ENCODE measurements at places on chromosomes 5 and 9. TPM values are rescaled to one million over a fixed set of nuclear protein-coding genes. Genes with fewer than 3 reads are reported as not detected.

GRCh38 chr9:100661668-100662067 is 83.8 kb downstream of the CAVIN4 start:
- no peaks in the 10 kb centered on the region for H3K27me3 ChIP-seq
- H3K36me3 ChIP-seq, result no peaks in the 10 kb centered on the region

DNA sequence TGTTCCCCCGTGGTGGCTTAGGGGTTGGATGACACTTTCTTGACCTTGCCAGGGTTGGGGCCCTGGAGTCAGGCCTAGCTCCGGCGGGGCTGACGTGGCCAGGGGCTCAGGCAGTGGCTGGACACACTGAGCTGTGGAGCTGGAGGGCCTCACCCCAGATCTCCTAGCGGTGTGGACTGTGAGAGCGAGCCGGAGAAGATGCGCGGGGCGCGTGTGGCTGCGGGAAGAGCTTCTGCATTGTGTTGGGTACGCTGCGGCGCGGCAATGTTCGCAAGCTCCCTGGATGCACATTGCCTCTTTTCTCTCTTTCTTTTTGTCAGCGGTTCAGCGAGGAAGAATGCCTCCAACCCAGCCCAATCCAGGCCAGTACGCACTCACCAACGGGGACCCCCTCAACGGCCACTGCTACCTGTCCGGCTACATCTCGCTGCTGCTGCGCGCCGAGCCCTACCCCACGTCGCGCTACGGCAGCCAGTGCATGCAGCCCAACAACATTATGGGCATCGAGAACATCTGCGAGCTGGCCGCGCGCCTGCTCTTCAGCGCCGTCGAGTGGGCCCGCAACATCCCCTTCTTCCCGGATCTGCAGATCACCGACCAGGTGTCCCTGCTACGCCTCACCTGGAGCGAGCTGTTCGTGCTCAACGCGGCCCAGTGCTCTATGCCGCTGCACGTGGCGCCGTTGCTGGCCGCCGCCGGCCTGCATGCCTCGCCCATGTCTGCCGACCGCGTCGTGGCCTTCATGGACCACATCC is 4.8 kb downstream of the NR2F1 start:
- peaks cover 39% of the 10 kb centered on the region for H3K27me3 ChIP-seq
- no peaks in the 10 kb centered on the region for H3K36me3 ChIP-seq
- H3K4me1 ChIP-seq, result peaks cover 16% of the 10 kb centered on the region
- peak overlapping the region; percentile 70 for H3K4me3 ChIP-seq

DNA sequence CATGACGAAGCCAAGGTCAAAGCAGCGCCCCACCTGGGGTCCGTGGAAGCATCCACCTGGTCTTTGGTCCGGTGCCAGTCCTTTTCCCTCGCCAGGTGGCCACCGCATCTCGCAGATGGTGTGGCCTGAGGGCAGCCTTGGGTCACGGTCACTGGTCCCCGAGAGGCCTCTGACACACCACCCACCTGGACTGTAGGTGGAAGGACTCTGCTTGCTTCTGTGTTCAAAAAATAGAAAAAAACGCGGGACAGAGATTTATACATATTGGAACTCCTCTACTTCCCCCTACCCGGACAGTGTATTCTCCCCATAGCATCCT is 466 bp upstream of the TTC39B start:
- H3K36me3 ChIP-seq, result no peaks in the 10 kb centered on the region
- no peak for DNase-seq
- H3K27me3 ChIP-seq, result no peaks in the 10 kb centered on the region
- peak overlapping the region; percentile 99 for H3K4me3 ChIP-seq
- H3K4me1 ChIP-seq, result peaks cover 6% of the 10 kb centered on the region

GRCh38 chr5:159274676-159275075 is 11.6 kb downstream of the UBLCP1 start:
- H3K27me3 ChIP-seq, result no peaks in the 10 kb centered on the region
- H3K4me1 ChIP-seq, result no peaks in the 10 kb centered on the region
- no peak overlapping the region for H3K4me3 ChIP-seq
- DNase-seq, result no peak

DNA sequence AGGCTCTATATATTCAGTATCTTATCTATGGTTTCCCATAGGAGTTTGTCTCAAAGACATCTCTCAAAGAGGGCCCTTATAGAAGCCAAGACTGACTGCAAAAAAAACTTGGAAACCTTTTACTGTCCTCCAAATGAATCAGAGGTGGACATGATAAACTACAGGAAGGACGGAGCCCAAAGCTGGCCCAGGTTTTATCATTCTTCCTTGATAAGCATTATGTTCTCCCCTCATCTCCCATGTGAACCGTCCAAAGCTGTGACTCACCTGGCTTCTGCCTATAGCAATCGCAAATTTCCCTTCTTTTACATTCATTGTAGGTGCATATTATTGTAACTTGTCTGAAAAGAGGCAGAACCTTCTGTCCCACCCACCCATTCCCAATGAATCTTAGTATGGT is 35.0 kb upstream of the NIM1K start:
- H3K4me1 ChIP-seq, result no peaks in the 10 kb centered on the region
- H3K27ac ChIP-seq, result no peak overlapping the region
- H3K4me3 ChIP-seq, result no peak overlapping the region

DNA sequence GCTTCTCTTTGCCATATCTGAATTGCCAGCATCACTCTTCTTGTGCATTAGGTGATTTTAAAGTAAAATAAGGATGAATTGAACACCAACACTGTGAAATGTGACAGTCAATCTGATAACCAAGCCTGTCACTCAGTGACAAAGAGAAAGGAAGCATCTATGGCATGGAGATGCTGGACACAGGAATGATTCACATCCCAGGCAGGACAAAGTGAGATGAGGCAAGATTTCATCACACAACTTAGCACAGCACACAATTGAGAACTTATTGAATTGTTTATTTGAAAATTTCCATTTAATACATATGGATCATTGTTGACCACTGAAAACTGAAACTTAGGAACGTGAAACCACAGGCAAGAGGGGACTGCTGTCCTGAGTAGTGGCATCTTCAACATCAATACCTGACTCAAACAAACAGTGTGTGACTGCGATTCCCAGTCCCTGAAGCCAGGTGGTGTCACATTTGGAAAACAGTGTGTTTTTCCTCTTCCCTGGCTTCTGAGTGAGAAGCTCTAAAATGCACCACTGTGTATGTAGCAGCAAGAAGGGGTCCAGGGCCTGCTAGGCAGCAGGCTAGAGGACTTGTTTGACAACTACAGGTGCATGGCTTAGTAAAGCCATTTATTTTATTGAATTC is 10.7 kb downstream of the GAPT start:
- DNase-seq, result no peak
- H3K27me3 ChIP-seq, result no peaks in the 10 kb centered on the region
- no peaks in the 10 kb centered on the region for H3K36me3 ChIP-seq
- no peak overlapping the region for H3K4me3 ChIP-seq

- peak overlapping the region; percentile 98 for H3K27ac ChIP-seq
- no peak for DNase-seq
- H3K27me3 ChIP-seq, result no peaks in the 10 kb centered on the region
- peak overlapping the region; percentile 87 for H3K4me3 ChIP-seq
Observed at GRCh38 chr5:98929710-98930298, 997 bp upstream of the CHD1 start.

DNA sequence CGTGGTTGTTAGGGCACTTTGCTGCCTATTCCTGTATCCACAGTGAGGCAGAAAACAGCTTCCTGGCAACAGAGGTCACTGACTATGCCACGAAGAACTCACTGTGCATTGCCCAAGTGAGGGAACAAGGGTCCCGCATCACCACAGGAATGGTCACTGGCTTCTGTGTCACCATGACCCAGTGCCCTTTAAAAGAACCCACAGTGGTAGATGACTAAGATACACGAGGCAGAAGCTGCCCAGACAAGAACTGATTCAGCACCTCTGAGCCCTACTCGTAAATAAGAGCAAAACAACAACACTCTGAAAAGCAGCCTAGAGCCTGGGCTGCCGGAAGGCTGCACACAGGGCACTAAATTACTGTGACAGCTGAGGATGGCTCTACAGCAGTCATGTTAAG is 236.6 kb upstream of the RASEF start:
- no peaks in the 10 kb centered on the region for H3K4me1 ChIP-seq
- no peaks in the 10 kb centered on the region for H3K27me3 ChIP-seq
- no peak overlapping the region for H3K27ac ChIP-seq

GRCh38 chr5:114415760-114416159 is 53.9 kb downstream of the KCNN2 start:
- H3K36me3 ChIP-seq, result no peaks in the 10 kb centered on the region
- no peak overlapping the region for H3K27ac ChIP-seq
- H3K4me3 ChIP-seq, result no peak overlapping the region
- DNase-seq, result no peak

DNA sequence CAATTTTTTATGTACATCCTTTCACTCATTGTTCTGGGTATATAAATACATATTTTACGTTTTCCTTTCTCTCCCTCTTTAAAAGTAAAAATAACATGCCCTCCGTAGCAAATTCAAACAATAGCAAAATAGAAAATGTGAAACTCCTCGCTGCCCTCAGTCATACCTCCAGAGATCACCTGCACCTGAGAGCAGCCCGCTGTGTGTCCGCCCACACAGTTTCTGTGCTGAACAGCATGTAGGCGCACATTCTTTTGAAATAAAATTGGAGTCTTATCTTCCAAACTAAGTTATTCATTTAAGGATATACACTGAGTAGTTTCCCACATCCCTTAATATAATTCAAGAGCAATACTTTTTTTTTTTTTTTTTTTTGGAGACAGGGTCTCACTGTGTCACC is 255.7 kb downstream of the AOPEP start:
- DNase-seq, result no peak
- H3K4me3 ChIP-seq, result no peak overlapping the region
- no peaks in the 10 kb centered on the region for H3K27me3 ChIP-seq
- H3K36me3 ChIP-seq, result no peaks in the 10 kb centered on the region
- no peaks in the 10 kb centered on the region for H3K4me1 ChIP-seq
- H3K27ac ChIP-seq, result no peak overlapping the region

DNA sequence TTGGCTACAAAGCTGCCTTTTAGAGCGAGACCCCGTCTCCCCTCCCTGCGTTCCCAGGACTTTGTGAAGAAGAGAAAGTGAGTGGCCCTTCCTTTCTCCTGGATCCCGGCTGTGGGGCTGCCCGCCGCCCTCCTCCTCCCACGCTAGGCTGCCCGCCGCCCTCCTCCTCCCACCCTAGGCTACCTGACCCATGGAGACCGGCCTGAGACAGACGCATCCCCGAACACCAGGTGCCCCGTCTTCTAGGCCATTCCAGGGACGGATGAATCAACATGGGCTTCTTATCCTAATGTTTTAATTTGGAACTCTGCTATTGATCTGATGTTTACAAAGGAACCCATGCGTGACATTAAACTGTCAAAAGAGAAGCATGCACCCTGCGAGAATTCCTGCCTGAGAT is 117.3 kb upstream of the LPCAT1 start:
- peaks cover 11% of the 10 kb centered on the region for H3K4me1 ChIP-seq
- no peaks in the 10 kb centered on the region for H3K27me3 ChIP-seq
- no peak overlapping the region for H3K4me3 ChIP-seq
- no peak overlapping the region for H3K27ac ChIP-seq

DNA sequence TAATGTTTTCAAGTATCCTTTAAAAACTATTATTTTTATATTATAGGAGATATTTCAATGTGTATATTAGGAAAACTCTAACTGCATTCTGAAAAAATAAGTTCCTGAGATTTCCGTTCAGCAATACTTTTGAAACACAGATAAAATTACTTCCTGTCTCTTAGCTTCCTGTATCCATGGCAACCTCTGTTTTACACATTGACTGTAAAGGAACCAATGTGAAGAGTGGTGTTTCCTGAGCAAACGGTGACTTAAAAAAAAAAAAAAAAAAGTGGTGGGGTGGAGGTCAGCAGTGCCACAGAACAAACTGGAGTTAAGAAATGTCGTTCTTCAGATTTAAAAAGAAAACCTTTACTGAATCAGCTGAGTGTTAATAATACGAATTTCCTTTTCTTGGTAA is at the start of gene LRRC70:
TSS of gene LRRC70 (plus strand) at position 280 of the 400 bp plus-strand sequence. CDS start 620 bp downstream, outside the sequence.
- no peak within 1 kb of the TSS for H3K27ac ChIP-seq
- no peaks in the 10 kb centered on the region for H3K4me1 ChIP-seq
- DNase-seq, result no peak
- no peak within 1 kb of the TSS for H3K4me3 ChIP-seq

- peaks cover 15% of the 10 kb centered on the region for H3K4me1 ChIP-seq
- DNase-seq, result no peak
- H3K27ac ChIP-seq, result no peak overlapping the region
- H3K36me3 ChIP-seq, result no peaks in the 10 kb centered on the region
Observed at GRCh38 chr9:122122903-122123632, 30.0 kb upstream of the TTLL11 start.

DNA sequence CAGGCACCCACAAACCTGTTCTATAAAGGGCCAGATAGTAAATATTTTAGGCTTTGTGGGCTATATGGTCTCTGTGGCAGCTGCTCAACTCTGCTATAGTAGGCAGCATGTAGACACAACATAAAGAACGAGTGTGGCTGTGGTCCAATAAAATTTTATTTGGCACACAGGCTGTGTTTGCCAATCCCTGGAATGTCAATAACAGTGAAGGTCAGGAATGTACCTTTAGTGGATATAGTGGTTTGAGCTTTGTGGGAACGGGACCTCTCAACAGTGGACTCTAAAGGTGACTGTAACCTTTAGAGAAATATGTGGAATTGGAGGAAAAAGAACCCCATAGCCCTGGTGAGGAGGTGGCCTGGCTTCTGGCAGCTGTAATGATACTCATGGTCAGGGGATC is 145.2 kb downstream of the MAST4 start:
- peaks cover 15% of the 10 kb centered on the region for H3K4me1 ChIP-seq
- H3K27ac ChIP-seq, result peak overlapping the region; percentile 69
- no peaks in the 10 kb centered on the region for H3K36me3 ChIP-seq
- peak; percentile 56 for DNase-seq

- H3K27ac ChIP-seq, result peak overlapping the region; percentile 88
- DNase-seq, result no peak
- H3K4me1 ChIP-seq, result peaks cover 59% of the 10 kb centered on the region
- no peaks in the 10 kb centered on the region for H3K27me3 ChIP-seq
- no peak overlapping the region for H3K4me3 ChIP-seq
Observed at GRCh38 chr9:129336130-129336528, 158.1 kb upstream of the IER5L start.

DNA sequence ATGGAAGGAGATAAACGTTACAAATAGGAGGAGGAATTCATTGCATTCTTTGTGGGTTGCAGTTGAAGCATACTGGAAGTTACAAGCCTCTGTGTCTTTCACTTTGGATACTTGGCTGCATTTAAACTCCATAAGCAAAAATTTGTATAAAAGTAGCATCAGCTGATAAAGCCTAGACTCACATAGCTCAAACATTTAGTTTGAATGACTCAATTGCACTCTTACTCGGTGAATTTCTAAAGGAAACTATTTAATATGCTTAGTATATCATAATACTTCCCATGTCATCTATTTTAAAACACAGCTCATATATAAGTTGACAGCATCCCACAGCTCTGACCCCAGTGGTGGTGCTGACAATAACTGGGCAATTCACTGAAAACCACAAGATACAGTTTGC is 596.6 kb upstream of the ZNF608 start:
- no peak overlapping the region for H3K27ac ChIP-seq
- H3K27me3 ChIP-seq, result no peaks in the 10 kb centered on the region
- no peaks in the 10 kb centered on the region for H3K4me1 ChIP-seq

FAM78A gene
- total RNA-seq, result 9.1 TPM

MEIKIN gene
- total RNA-seq, result not detected

WNT8A gene
- not detected for total RNA-seq

SLF1 gene
- total RNA-seq, result 13.4 TPM

PDGFRB gene
- 94.3 TPM for total RNA-seq

GLRA1 gene
- total RNA-seq, result not detected

All from upper lobe of left lung (tissue), 6 donors.